ENCODE measurements at places on chromosomes 3 and 15.

- DNase-seq: no peak
These were observed 77.9 kb downstream of the SLC9A9 start for GRCh38 chr3:143770391-143770790.

GRCh38 chr3:173702561-173702960 is 305.0 kb downstream of the NLGN1 start:
- no peak for DNase-seq

DNA sequence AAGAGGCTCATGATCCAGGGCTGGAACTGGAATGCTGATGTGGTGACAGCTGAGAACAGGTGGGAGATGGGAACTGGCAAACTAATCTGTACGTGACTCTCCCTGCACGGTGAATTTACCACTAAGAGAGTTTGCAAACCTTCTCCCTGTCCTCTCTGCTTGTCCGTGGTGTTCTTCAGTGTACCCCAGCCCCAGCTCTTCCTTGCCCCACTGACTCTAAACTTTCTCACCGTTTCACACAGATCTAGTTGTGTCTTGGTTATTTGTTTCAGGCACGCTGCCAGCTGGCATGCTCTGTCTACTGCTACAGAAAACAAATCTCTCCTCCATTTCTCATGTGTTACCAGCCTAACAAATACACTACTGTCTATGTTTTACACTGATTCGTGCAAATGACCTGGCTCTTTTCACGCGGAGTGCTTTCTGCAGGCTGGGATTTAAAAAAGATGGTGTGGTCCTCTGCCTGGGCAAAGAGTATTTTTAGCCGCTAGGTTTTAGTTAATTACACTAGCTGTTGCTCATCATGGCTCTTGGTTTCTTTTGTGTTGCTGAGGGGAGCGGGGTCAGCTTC is 192.7 kb upstream of the LRIG1 start:
- no peak for DNase-seq

DNA sequence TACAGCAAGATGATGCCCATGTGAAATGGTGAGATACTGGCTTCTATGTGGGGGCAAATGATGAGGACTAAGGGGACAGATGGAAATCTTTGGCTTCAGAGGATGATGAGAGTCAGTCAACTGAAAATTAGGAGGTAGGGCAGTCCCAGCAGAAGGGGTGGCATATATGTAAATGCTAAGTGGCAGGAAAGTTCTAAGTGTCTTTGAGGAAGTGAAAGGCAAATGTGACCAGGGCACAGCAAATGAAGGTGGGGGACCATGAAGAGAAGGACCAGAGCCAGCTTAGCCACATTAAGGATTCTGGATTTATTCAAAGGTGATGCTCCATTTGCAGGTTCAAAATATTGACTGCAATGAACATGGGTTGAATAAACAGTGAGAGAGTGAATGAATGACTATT is 29.2 kb upstream of the LIMD1 start:
- no peak for DNase-seq

DNA sequence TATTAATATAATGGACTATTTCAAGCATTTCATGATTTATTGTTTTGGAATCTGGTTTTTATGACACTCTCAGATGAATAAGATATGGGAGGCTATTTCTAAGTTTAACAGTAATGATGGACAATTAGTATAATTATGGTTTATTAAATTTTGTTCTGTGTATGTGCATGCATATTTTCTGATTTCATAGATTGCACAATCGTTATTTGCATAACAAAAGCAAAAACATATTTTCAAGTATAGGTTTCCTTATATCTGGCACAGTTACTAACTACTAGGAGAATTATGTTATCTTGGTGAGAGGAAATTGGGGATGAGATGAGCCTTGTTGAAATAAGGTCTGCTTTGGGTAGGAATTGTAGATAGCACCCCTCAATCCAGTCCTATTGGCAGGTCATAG is 413.1 kb downstream of the MCTP2 start:
- no peak for DNase-seq

GRCh38 chr3:126261037-126261436 is 80.7 kb upstream of the ALDH1L1 start:
- no peak for DNase-seq

- DNase-seq: peak; percentile 87
These were observed 10.2 kb upstream of the KCNMB3 start for GRCh38 chr3:179260949-179261765.

DNA sequence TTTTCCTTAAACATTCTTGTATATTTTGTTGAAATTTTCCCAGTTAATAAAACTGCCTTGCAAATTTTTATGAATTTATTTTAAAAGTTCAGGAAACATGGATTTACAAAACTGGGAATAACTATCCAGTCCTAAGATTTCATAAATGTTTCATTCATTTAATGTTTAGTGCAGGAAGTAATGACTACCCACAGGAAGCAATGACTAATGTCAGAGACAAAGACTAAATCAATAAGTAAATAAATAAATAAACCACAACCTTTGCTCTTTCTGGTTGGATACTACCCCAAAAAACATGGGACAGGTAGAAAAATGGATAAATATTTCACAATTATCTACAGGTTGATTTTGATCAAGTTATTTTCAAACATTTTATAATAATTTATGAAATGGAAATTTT is 48.8 kb upstream of the TMCO5A start:
- no peak for DNase-seq

DNA sequence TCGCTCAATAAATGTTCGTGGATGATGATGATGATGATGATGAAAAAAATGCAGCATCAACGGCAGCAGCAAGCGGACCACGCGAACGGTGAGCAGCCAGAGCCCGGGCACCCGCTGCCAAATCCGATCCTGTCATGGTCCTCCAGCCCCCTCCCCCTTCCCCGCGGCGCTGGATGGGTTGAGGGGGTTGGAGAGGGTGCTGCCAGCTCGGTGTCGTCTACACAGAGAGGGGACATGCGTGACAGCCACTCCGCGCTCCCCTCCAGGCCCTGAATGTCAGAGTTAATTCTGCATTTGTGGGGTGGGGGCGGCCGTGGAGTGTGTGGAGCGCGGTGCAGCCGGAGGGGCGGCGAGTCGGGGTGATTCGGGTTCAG is 722 bp downstream of the CACNA1D start:
- DNase-seq: peak; percentile 3

GRCh38 chr15:68192804-68193486 is 12.2 kb downstream of the CALML4 start:
- DNase-seq: no peak

DNA sequence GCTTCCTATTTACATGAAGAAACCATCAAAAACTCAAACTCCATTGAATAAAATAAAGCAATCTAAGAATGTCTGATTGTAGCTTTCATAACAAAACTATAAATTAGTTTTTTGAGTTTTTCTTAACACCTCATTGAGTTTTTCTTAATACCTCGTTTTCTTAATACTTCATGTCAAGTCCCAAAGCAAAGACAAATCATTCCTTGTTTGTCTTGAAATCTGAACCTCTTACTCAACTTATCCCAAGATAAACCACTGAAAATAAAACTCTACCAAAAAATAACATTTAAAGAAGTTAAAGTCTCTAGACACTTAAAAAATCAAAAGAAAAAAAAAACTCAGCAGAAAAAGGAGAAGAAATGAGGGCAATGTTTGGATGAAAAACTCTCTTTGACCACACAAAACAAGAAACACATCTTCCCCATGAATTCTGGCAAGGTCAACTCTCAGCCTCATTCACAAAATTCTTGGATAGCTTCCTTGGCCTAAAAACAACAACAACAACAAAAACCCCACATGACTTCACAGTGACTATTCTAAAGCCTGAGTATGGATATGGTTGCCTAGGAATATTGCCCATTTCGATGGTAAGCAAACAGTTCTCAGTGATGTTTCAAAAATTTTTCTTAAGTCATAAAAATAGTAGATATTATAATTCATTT is 38.2 kb downstream of the TMCC1 start:
- DNase-seq: no peak

GRCh38 chr3:141643796-141644195 is 94.3 kb upstream of the RNF7 start:
- DNase-seq: no peak

GRCh38 chr3:11636394-11636770 is 7.3 kb downstream of the VGLL4 start:
- no peak for DNase-seq

GRCh38 chr3:63309768-63310167 is 31.7 kb downstream of the SYNPR start:
- no peak for DNase-seq

Data from GM06990 (cell line).